ENCODE measurements at places on chromosomes 11 and 22.

- no peak for DNase-seq
Observed at GRCh38 chr11:100593291-100593690, 93.8 kb upstream of the ARHGAP42 start.

GRCh38 chr11:17479284-17480214 is 2.9 kb upstream of the ABCC8 start:
- DNase-seq, result no peak

GRCh38 chr11:113201054-113201818 is 113.1 kb upstream of the TTC12 start:
- DNase-seq, result no peak

- DNase-seq, result no peak
Observed at GRCh38 chr11:46710821-46711269, 8.2 kb upstream of the F2 start.

GRCh38 chr11:63470311-63470710 is 20.7 kb downstream of the PLAAT5 start:
- no peak for DNase-seq

DNA sequence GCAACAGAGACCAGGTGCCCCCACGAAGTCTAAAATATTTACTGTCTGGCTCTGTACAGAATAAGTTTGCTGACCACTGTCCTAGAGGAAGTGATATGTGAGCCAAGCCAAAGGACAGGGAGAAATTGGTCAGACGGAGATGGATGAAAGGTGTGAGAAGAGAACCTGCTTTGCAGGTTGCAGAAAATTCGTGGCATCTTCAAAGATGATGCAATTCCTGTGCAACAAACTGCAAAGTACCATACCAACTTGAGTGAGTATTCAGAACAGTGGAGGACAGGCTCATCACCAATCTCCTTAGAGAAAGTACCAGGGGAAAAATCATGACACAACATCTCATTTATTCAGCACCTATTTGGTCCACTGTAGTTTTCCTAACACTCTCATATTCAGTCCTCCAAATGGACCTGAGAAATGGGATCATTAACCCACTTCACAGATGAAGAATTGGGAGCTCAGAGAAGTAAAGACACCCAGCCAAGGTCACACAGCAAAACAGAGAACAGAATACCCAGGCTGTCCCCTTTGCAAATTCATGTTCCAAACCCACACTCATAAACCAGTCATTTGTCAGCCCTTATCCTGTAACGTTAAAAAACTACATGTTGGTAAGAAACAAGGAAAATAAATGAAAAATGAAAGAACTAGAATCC is 536.8 kb downstream of the MIAT start:
- no peak for DNase-seq

GRCh38 chr11:113315811-113316210 is 1.4 kb downstream of the TTC12 start:
- no peak for DNase-seq

DNA sequence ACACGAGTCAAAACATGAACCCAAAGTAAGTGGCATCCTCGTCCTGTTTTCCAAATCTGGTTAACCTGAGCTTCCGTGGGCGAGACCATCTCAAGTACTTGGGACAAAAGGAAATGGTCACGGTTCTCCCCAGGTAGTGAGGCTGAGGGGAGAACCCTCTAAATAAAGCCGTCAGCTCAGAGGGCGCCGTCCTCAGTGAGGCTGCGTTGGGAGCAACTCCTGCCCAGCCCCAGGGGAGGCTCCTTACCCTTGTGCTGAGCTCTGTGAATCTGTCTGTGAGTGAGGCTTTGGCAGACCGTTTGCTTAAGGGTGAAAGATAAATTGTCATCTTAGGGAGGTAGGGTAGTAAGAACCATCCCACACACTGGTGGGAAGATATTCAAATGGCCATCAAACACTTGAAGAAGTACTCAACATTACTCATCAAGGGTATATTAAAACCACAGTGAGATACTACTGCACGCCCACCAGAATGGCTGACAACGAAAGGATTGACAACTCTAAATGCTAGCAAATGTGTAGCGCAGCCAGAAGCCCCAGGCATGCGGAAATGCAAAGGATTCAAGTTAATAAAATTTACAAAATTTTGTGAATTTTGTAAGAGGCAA is 321.0 kb downstream of the TBC1D22A start:
- DNase-seq, result no peak

DNA sequence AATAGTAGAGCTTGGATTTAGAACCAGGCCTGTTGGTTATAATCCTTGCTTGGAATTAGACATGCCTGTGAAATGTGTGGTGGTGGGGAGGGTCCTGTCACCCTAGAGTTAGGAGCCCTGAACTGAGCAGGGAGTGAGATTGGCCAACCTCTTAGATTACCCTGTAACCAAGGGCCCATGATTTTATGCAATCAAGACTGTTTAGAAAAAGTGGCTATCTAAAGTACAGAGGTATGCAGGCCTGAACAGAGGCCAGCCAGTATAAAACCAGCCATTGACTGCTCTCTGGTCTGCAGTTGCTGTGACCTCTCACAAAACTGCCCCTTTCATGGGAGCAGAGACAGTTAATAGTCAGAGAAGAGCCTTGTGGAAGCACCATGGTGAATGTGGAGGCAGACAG is 36.2 kb downstream of the SERPINH1 start:
- DNase-seq, result no peak

DNA sequence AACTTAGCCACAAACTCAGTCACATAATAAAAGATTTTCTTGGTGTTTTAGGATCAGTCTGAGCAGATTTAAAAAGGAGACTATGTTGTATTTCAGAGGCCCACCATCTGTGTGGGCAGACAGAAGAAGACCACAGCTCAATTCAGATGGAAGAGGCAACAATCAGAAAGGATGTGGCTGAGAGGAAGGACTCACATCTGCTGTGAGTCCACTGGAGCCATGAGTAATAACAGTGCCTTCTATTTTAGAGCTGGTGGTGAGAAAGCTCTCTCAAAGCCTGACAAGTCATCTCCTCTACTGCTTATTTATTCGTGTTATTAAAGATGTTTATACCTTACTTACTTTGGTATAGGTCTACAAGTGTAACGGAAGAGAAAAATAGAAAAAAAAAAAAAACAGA is 357.2 kb downstream of the OPCML start:
- no peak for DNase-seq

- DNase-seq, result no peak
Observed at GRCh38 chr11:71131861-71132260, 120.5 kb downstream of the SHANK2 start.
